ENCODE measurements at places on chromosomes 7 and 10.

GRCh38 chr10:115022733-115023132, 70.4 kb upstream of the ATRNL1 start:
- DNase-seq = no peak

DNA sequence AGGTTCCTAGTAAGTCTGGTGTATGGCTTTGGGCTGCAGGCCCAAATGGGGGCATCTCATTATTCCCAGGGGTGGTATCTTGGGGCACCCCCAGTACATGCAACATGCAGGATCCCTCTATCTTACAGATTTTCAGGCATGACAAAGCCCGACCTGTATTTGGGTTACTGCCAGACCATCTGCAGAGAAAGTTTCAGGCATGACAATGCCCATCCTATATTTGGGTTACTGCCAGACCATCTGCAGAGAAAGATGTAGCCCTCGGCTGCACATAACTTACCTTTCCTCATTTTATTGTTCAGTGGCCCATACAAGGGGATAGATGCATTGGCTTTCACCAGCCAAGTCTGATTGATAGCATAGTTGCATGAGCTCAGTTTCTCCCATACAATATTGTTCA, 112.2 kb upstream of the RAB18 start:
- DNase-seq = no peak

DNA sequence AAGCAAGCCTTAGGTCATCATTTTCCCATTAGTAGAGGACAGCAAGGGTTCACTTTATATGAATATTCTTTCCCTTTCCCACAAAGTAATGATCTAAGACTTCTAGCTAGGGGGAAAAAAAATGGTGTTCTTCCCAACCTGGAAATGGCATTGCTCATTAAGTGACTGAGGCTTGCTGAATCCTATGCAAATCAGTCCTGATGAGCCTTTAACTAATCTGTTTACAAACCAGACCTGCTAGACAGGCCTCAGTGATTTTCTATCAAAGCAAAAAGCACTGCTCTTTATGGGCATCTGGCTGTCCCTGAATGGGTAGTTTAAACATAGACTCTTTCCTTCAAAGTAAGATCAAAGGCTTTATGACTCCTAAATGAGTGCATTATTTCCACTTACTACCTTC, 146.3 kb downstream of the HIBADH start:
- DNase-seq = peak; percentile 65

DNA sequence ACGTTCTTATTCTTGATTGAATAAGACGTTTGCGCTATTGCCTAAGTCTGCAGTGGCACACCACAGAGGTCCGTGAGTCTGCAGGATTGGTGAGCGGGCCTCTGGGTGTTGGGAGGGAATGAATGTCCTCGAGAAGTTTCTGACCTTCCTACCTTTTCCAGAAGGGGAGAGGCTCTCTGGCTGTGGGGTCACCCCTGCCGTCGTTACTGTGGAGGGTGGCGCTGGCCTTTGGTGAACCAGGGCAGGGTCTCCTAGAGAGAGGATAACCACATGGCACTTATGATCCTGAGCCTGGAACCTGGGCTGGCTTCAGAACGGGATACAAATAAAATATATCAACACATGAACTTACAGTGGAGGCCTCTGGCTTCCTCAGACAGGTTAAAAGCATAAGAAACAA, 13.8 kb downstream of the IL15RA start:
- no peak for DNase-seq

DNA sequence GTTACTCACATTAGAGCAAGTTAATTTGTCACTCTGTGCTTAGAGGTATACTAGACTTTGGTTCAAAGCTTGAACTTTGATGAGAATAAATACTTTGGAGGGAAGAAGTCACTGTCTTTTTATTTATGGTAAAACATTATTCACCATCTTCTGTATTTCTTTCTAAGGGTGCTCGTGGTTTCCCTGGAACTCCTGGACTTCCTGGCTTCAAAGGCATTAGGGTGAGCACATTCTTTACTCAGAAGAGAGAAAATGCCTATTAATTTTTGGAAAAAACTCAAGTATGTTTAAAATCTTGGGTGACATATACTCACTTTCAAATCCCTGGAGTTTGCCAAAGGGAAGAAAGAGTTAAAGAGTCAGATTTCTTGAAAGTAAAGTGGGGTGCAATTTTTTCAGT, 10.8 kb downstream of the COL1A2 start:
- no peak for DNase-seq

DNA sequence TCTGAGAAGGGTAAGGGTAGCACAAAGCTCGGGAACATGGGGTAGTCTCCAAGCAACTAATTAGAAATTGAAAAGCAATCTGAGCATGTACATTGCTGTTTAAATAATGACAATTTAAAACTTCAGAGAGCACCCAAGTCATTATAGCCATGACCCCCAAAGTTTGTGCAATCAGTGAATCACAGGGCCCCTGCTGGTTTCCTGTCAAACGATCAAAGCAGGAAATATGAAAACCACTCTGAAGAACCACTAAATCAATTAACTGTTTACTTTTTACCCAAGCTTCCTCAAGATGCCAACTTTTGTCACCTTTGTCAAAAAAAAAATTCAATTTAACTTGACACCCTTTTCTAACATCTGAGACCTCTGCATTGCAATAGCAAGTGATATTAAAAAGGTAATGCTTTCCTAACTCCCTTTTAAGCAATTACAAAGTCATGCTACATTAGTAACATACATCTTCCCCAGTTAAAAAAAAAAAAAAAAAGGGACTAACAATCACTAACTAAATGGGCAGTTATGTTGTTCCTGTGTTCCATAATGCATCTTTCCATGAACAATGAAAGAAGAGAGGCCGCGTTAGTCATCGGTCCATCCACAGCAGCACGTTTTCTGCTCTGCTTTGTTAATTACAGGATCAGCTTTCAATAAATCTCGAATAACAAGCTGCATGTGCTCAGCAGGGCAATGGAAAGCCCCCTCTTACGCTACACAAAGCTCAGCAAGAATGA, 80.6 kb downstream of the ETV1 start:
- DNase-seq = peak; percentile 5

All from mesendoderm (in vitro differentiated cells).